Heart left ventricle (tissue), 16 donors: ENCODE measurements at places on chromosomes 6 and 20.

DNA sequence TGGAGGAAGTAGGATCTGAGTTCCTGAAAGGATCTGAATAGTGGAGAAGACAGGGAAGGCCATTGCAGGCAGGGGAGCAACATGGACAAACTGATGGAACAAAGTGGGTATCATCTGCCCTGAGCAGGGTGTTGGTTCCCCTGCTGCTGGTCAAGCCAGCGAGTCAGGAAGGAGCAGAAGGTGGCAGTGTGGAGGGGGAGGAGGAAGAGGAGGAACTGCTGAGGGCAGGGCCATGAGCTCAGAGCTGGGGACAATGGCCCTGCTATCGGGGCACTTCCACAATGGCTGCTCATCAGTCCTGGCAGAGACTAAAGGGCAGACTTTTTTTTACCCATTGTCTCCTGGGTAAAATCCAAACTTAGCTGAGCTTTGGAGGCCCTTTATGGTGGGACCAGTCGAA lies 13.6 kb downstream of the CNBD2 start:
- no peak for DNase-seq

GRCh38 chr6:132712366-132712765 lies 1.5 kb downstream of the VNN1 start:
- no peak for DNase-seq

GRCh38 chr20:49482621-49483017 lies at the start of gene KCNB1:
Gene KCNB1 (minus strand): TSS chr20:49482668. CDS start chr20:49482480, 188 bp downstream.
- peak; percentile 46 for DNase-seq

- no peak for DNase-seq
Measured at GRCh38 chr20:50514750-50515149, 4.6 kb downstream of the PTPN1 start.

DNA sequence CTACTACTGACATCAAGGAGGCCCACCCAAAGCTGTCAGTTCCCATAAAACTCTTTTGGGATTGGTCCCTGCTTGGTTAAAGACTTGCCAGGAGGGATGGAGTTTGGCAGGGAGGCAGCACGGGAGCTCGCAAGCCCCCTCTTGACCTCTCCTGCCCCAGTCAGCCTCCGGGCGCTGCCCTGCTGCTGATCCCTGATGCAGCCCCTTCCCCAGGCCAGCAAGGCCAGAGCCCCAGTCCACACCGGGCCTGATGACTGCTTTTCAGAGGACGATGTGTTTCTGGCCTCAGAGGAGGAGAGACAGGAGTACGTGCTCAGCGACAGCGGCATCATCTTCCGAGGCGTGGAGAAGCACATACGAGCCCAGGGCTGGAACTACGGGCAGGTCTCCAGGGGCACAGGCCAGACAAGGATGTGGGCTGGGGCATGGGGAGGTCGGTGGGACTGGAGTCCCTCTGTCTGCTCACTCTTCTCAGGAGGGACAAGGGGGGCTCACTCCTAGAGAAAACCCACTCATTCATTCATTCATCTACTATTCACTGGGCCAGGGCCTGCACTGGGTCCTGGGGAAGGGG lies 15.6 kb downstream of the TGM6 start:
- DNase-seq, result no peak

- no peak for DNase-seq
Measured at GRCh38 chr6:41552723-41553122, 6.5 kb downstream of the FOXP4 start.

DNA sequence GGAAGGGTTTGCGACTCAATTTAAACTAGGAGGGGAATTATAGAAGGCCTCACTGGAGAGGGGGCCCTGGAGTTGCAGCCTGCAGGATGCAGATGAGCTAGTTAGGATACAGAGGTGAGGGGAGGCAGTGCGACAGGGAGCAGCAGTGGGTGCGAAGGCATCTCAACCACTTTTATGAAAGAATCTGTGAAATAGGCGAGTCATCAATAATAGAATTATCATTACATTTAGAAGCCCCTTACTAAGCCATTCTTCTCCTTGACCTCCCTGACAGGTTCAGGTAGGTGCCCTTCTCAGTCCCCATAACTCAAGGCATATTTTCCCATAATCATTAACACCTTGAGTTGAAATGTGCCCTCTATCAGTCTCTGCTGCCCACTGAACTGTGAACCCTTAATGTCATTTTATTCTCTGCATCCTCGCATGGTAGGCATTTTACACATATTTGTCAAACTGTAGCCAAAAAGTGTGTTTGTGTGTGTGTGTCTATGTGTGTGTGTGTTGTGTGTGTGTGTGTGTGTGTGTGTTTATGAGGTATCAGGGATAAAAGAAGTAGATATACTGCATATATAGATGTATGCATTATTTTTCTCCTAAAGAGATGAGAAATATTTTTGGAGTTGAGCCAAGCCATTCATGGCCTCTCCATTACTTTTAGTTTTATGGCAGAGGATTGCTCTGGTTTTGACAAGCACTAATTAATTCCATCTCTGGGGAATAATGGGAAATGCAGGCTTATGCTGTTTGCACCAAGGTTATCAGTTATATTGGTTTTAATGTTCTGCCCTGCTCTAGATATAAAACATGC lies 898.8 kb downstream of the KIF16B start:
- no peak for DNase-seq
